GM12891 (cell line): ENCODE measurements at places on chromosomes 5 and 9.

DNA sequence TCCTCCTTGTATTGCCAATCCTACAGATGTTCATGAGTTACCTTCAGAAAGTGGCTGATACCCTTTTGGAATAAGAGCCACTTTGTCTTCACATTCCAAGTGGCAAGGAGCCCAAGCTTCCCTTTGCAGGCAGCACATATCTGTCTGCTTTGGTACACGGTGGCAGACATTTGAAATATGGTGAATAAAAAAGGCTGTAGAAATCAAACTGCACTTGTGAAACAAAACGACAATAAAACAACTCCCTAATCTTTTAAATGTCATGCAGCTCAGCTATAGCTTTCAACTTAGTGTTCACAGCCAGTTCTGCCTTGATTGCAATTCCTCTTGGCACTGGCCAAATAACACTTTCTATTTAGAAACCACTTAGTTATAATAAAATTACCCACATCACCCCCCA, 35.0 kb upstream of the DMAC1 start:
- no peak for DNase-seq

DNA sequence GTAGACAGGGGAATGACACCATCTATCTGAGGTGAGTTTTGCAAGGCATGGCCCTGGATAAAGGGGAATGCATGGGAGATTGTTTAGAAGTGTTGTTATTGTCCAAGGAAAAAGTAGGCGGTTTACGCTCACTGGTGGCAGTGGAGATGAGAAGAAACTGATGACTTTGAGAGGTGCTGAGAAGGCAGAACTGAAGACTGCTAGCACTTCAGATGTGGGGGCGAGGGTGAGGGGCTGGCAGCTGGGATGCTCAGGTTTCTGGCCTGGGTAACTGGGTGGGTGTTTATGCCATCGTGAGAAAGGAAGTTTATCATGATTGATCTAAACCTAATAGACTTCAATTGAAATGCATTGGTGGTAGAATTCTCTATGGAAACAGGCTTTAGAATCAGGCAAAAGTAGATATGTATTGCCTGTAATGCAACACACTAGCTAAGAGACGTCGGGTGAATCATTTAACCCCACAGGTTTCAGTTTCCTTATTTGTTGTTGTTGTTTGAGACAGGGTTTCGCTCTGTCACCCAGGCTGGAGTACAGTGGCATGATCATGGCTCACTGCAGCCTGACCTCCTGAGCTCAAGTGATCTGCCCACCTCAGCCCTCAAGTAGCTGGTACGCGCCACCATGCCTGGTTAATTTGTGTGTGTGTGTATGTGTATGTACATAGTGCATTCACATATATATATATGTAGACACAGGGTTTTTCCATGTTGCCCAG, 123.5 kb downstream of the SLC24A2 start:
- DNase-seq: no peak

DNA sequence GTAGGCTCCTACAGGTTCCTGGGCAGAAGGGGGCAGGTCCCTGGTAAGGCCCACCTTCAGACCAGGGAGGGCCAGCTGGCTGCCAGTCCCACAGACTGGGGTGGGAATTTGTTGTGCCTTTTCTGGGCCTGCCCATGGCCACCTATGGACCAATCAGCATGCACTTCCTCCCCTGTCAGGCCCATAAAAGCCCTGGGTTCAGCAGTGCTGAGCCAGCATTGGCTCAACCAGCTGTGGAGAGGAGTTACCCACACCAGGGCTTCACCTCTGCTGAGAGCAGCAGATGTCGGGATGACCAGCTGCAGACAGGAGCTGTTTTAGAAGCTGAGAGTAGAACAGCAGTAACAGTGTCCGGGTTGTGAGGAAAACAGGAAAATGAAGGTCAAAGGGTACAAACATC, 373.4 kb upstream of the ACO1 start:
- DNase-seq: no peak

DNA sequence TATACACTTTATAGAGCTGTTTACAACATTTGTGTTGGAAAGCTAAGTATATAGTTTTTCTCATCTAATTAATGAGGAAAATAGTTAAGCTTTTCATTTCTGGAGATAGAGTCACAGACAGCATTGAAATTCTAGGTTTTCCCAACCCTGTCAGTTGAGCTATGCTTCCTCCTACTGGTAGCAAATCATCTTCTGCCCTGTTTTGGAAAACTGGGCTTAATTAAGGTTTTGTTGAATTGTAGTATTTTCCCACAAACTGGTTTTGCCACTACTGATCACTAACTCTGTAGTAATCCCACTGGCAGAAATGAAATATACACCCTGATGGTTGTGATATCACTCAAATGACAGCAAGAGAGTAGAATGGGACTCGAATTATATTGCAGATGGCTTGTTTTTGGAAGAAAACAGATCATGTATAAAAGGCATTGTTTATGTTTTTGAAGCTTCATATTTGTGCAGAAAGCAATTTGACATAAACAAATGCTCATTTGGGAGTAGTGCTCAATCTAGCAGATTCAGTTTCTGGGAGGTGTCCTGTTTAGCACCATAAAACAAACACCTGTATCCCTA, 46.6 kb downstream of the CD180 start:
- no peak for DNase-seq

GRCh38 chr5:62790348-62790747, 211.7 kb downstream of the LRRC70 start:
- DNase-seq: no peak

DNA sequence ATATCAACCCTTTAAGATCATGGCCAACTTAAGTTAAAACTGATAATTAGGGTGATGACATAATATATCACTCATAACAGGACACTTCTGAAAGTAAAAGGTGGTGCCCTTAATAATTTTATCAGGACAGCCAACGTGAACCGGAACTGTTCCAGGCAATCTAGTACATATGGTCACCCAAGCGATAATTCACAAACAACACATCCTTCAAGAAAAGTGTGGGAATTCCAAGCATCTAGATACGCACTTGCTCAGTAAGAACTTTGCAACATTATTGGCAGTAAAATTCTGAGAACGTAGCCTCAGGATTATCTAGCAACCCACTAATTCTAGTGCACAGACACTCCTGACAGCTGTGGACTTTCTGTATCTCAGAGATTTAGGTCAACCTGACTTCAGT, 85.7 kb downstream of the ALDH7A1 start:
- DNase-seq: no peak

GRCh38 chr5:77379558-77380061, 112.5 kb downstream of the WDR41 start:
- DNase-seq: peak; percentile 16

DNA sequence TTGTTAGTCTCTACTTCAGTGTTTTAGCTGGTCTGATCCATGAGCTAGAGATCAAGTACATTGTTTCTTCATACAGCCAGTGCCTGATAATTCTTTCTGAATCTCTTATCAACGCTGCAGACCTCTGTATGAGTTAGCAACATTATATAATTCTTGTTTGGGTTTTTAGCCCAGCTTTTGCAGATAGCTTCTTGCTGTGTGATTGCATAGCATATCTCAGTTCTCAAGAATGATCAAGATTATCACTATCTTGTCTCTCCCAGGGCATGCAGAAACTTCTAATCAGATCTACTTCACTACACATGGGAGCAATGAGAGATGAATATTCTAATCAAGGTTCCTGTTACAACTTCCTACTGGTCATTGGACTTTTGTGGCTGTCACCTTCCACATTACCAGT, 158.3 kb downstream of the FAM174A start:
- DNase-seq: no peak

GRCh38 chr5:135998889-135999288, 29.9 kb upstream of the TGFBI start:
- DNase-seq: no peak

DNA sequence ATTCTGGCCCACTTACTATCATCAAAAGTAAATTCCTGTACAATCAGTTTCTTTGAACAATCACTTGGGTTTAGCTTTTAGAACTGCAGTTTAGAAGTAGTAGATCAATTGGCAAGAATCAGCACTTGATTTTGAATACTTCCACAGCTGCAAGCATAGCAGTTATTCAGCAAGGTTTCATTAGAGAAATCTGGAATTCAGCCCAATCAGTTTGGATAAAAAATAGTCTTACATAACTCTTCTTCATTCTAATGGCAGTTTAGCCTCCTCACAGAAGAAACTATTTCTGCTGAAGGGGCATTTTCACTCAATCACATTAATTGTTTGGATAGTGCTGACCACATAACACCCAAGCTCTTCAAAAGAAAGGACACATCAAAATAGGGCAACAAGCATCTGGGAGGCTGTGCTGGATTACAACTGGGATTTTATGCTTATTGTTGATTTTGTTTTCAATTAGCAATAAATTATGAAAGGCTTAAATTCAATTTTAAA, 336.2 kb upstream of the PDE4D start:
- no peak for DNase-seq

- DNase-seq: peak; percentile 44
These were observed 815 bp downstream of the ANXA6 start for GRCh38 chr5:151156507-151157420.

DNA sequence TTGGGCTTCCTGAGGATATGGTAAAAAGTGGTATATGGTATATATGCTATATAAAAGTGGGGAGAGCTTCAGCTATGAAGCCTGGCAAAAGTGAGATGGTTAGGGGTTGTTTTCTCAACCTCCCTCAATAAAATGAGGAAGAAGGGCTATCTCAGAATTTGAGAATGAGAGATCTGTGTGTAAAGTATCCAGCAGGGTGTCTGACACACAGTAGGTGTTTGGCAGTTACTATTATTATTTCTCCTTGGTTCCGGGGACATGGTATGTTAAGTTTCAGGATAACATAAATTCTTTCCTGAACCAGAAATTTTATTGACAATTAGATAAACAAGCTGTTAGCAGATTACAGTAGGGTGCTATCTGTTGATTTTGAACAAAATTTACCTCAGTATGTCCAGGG, 94.1 kb downstream of the DENND1A start:
- DNase-seq: no peak

GRCh38 chr9:79346350-79347020, 225.3 kb upstream of the TLE4 start:
- no peak for DNase-seq

DNA sequence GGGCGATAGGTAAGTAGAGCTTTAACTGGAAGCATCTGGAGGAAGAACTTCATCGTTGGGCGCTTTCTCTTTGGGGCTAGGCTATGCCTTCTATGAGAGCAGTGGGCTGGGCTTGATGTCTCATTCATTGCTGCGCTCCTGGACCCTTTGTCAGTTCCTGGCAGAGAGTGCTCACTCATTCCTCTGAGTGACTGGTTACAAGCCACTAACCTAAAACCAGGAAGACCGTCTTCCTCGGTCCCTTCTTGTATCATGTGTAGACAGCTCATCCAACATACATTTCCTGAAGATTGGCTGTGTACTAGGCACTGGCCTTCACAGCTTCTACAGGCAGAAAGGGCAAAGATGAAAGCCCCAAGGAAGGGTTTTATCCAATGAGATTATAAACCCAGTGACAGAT, 6.4 kb downstream of the SWI5 start:
- no peak for DNase-seq
